ENCODE measurements at places on chromosomes 2 and 18.

DNA sequence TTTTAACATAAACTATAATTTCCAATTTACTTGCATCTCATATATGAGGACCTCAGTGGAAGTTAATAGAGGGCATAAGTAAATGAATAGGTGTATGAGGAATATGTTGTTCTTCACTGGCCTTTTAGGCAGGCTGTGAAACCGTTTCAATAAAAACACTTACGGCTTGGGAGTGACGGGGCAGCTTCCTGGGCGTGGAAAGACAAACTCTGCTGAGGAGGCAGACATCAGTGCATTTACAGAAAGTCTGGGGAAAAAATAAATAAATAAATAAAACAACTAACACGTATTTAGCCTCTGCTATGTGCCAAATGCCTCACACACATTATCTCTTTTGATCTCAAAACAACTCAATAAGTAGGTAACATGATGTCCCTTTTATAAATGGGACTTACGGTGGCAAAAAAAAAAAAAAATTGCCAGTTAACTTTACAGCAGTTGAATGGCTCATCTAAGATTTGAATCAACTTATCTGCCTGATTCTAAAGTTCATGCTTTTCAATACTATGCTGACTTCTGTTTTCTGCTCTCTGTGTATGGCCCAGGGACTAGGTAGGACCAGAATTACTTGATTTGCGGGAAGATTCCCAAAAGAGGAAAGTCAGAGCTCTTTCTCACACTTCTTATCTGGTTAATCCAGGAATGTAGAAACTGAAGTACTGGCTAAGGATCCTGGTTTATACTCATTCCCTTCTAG is 77.5 kb upstream of the LRATD1 start:
- DNase-seq, result no peak

DNA sequence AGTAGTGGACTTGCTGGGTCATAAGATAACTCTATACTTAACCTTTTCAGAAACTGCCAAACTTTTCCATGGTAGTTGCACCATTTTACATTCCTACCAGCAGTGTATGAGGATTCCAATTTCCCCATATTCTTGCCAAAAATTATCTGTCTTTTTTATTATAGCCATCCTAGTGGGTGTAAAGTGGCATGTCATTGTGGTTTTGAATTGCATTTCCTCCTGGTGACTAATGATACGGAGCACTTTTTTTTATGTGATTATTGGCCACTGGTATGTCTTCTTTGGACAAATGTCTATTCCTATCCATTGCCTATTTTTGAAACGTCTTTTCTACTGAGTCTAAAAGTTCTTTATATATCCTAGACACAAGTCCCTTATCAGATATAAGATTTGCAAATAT is 44.3 kb downstream of the CACNB4 start:
- no peak for DNase-seq

- DNase-seq, result no peak
Observed at GRCh38 chr2:32611366-32611765, 16.5 kb upstream of the TTC27 start.

GRCh38 chr2:16615687-16616615 is 49.7 kb downstream of the CYRIA start:
- DNase-seq, result no peak

DNA sequence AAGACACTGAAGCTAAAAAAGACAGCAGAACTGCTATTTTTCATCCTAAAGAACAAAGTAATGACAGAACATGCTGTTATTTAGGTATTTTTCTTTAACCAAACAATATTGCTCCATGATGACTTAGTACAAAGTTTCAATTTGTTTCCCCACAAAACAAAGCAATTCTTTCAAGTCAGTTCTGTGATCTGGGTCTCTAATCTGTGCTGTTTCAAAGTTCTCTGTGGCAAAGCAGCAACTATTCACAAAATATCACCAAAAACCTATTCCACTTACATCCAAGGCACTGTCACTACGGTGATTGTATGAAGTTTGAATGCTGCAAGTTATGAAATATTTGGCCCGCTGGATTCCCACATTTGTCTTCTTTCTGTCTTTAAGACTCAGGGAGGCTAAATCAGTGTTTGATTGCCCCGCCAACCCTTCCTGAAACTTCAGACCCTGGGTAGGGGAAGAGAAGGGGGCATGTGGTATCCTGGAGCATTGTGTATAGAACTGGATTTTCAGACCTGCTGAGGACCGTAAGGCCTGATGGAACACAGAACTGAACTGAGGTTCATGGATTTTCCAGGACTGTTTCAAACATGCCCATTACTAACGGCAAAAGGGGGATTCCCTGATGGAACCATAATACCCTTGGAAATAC is 13.1 kb upstream of the MFF start:
- DNase-seq, result no peak

Data from chondrocyte (in vitro differentiated cells).